NCI-H1417 treated with DMSO at 0.1 percent for 48 hours (cell line): ENCODE measurements at places on chromosomes 2 and 18.

GRCh38 chr2:52311862-52312261, 1279.9 kb upstream of the NRXN1 start:
- DNase-seq: no peak

DNA sequence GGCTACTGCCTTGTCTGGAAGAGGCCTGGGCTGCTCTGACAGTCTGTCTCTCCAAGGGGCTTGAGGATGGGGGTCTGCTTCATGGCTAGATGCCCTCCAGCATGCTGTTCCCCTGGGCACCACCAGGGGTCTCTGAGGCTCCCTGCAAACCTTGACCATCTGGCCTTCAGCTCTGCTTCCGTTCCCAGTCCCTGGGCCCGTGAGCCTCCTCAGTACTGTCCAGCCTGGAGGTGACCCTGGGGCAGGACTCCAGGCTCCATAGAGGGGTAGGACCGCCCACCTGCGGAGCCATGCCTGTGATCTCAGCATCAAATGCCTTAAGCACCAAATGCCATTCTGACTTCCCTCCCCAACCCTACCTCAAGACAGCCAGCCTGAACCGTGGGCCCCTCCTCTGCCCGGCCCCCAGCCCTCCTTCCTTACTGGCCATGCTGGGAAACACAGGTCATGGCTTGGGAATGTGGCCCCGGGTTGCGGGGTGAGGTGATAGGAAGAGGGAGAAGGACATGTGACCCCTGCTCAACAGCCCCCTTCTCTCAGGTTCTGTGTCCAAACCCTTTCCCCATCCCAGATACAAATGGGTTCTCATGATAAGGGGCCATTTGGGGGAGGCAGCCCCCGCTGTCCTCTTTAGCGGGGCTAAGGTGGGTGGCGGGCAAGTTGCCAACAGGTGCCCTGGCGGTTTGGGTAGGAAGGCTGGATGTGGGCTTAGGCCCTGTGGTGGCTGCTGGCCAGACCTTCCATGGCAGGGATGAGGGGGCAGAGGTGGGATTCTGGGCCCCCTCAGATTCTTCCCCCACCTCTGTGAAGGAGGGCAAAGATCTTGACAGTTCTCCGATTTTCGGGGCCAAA, 25.0 kb downstream of the SPEG start:
- no peak for DNase-seq

DNA sequence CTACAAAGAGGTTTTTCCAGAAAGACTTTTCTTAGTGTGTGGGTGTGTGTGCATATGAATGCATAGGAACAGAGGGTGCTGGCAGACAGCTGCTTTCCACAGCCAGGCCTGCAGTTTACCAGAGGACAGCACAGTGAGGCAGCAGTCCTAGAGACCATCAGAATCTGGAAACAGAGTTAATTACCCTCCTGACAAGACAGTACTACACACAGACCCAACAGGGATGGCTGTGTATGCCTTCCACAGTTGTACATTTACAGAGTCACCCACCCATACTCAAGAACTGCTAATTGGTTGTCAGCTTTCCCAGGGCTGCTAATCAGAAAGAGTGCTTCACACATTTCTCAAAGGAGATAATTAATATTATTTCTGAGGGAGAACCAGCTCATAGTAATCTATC, 104.7 kb downstream of the FEZ2 start:
- DNase-seq: no peak

- no peak for DNase-seq
Observed at GRCh38 chr2:174149530-174149929, 98.8 kb downstream of the OLA1 start.

- DNase-seq: no peak
Observed at GRCh38 chr18:5538544-5538943, 5.3 kb downstream of the EPB41L3 start.

DNA sequence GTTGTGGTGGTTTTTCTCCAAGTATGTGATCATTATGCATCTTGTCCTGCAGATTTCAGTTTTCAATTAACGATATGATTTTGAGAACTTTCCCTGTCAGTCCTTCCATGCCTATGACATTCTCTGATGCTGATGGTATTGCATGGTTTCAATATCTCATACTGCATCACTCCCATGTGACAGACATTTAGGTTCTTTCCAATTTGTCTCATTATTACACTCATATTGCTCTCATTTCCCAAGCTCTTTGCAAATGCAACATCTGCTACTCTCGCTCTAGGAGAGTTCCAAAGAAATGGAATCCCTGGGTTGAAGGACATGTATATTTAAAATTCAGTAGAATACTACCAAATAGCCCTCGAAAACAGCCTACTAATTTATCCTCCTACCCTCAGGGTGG, 125.5 kb downstream of the MARCHF4 start:
- no peak for DNase-seq
